Upper lobe of right lung (tissue), 1 donor: ENCODE measurements at places on chromosomes 5 and 9. TPM values are rescaled to one million over a fixed set of nuclear protein-coding genes. Genes with fewer than 3 reads are reported as not detected.

DNA sequence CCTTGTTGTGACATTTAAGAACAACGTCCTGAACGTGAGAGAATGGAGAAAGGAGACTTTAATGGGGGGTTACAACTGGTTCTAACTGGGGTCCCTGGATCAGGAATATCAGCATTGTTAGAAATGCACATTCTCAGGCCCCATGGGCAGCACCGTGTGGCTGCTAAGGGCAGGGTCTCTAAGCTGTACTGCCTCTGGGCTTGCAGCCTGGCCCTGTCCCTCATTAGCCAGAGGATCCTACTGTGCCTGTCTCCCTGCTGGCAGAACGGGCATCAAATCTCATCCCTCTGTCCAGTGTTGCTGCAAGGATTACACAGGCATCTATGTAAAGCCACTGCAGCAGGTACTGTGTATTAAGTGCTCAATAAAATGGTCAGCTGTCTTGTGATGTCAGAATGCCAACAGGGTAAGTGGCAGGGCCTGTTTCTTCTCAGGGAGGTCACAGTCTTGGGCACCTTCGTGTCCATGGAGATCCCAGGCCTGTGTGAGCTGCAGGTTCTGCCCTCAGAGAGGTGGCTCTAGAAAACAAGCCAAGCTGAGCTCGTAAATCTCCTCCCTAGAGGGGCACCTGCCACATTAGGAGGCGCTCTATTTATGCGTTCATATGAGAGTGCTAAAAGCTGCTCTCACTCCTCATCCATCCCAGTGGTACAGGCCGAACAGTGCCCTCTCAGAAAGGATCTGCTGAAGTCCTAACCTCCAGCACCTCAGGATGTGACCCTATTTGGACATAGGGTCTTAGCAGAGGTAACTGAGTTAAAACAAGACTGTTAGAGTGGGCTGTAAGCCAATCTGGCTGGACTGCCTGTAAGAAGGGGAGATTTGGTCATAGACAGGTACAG lies 210.5 kb downstream of the GADD45G start:
- H3K4me1 ChIP-seq: peaks cover 15% of the 10 kb centered on the region
- no peak overlapping the region for H3K4me3 ChIP-seq
- DNase-seq: no peak
- H3K27me3 ChIP-seq: no peaks in the 10 kb centered on the region

GRCh38 chr5:40391642-40392041 lies 288.1 kb upstream of the PTGER4 start:
- no peaks in the 10 kb centered on the region for H3K27me3 ChIP-seq
- no peak for DNase-seq
- no peak overlapping the region for H3K27ac ChIP-seq
- H3K36me3 ChIP-seq: no peaks in the 10 kb centered on the region
- H3K4me3 ChIP-seq: no peak overlapping the region

GRCh38 chr9:126965541-126966428 lies 51.2 kb downstream of the RALGPS1 start:
- H3K4me3 ChIP-seq: no peak overlapping the region
- H3K27ac ChIP-seq: peak overlapping the region; percentile 67
- no peaks in the 10 kb centered on the region for H3K27me3 ChIP-seq
- H3K36me3 ChIP-seq: no peaks in the 10 kb centered on the region
- H3K4me1 ChIP-seq: peaks cover 10% of the 10 kb centered on the region

GRCh38 chr9:127216210-127216887 lies 48.2 kb upstream of the GARNL3 start:
- no peaks in the 10 kb centered on the region for H3K27me3 ChIP-seq
- H3K4me1 ChIP-seq: peaks cover 4% of the 10 kb centered on the region
- H3K4me3 ChIP-seq: no peak overlapping the region
- H3K27ac ChIP-seq: no peak overlapping the region

- no peaks in the 10 kb centered on the region for H3K4me1 ChIP-seq
- no peak overlapping the region for H3K4me3 ChIP-seq
- H3K27me3 ChIP-seq: no peaks in the 10 kb centered on the region
- DNase-seq: no peak
- H3K27ac ChIP-seq: no peak overlapping the region
- no peaks in the 10 kb centered on the region for H3K36me3 ChIP-seq
Measured at GRCh38 chr5:125564317-125564975, 818.0 kb upstream of the ZNF608 start.

DNA sequence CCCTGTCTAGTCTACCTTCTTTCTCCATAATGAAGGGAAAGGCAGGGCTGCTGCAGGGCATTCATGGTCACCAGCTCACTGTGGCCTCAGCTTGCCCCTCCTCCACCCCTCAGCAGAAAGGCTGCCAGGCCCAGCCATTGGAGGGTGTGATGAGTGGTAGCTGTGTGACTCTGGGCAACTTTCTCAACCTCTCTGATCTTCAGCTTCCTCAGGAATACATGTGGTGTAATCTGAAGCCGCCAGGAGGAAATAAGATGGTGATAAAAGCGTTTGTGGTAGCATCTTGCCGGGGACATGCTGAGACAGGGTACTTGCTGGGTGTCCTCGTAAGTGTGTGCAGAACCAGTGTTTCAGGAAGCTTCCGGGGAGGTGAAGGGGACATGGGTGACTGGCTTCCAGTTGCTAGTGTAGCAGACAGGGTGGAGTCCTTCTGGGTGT lies 9.8 kb downstream of the CXCL14 start:
- no peak overlapping the region for H3K27ac ChIP-seq
- no peak overlapping the region for H3K4me3 ChIP-seq
- no peaks in the 10 kb centered on the region for H3K4me1 ChIP-seq
- H3K27me3 ChIP-seq: peaks cover 18% of the 10 kb centered on the region
- DNase-seq: no peak

GRCh38 chr5:116613445-116613844 lies 38.8 kb upstream of the SEMA6A start:
- no peak overlapping the region for H3K4me3 ChIP-seq
- H3K27me3 ChIP-seq: no peaks in the 10 kb centered on the region
- H3K36me3 ChIP-seq: no peaks in the 10 kb centered on the region
- no peaks in the 10 kb centered on the region for H3K4me1 ChIP-seq

DNA sequence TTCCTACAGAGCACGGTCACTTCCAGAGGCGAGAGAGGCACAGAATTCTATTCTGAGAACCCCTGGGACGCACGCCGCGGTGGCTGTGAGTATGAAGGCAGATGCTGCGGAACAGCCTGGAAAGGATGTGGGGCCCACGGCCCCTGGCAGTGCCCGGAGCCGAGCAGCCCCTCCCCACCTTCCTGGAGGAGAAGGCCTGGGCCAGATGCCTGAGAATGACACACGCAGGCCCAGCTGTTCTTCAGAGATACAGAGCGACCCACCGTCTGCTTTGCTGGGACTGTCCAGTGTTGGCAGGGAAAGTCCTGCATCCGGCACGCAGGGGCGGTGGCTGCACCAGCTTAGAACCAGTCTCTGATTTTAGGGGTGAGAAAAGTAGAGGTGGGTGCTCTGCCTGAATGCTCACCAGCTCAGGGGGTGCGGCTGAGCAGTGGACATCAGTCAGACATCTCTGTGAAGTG lies 116.7 kb upstream of the LPCAT1 start:
- peaks cover 4% of the 10 kb centered on the region for H3K4me1 ChIP-seq
- no peak overlapping the region for H3K27ac ChIP-seq
- H3K36me3 ChIP-seq: no peaks in the 10 kb centered on the region
- H3K4me3 ChIP-seq: no peak overlapping the region

DNA sequence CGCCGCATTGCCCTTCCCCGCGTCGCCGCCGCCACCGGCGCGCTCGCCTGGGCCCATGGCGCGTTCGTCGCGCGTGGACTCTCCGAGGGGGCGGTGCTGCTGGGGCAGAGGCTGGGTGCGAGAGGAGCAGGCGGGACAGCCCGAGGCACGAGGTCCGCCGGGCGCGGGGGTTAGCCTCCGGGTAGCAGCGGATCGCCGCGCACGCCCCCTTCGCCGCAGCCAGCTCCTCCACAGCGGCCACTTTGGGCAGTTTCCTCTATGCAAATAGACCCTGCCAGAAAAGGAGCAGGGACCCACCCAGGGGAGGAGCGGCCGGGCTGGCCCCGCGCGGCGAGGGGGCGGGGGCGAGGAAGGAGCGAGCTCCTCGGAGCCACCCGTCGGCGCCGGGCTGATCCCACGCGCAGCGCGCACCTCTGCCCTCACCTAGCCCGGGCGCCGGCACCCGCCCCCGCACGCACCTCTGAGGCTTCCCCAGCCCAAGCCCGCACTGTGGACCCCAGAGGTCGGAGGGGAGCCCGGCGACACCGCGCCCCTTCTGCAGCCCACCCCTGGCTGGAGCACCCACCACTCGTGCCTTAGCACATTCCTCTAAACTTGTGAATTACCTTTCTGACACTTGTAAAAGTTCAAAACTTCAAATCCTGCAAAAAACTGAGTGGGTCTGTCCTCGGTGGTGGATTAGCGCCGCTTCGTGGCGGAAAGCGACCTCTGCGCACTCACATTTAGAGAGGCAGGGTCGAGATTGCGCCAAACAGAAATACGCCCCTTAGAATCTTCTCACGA lies at the start of gene COL23A1:
Gene COL23A1 (minus strand): TSS at position 253 of the 783 bp plus-strand sequence.
- peaks cover 11% of the 10 kb centered on the region for H3K27me3 ChIP-seq
- DNase-seq: peak; percentile 73
- H3K4me1 ChIP-seq: peaks cover 11% of the 10 kb centered on the region
- no peaks in the 10 kb centered on the region for H3K36me3 ChIP-seq
- H3K4me3 ChIP-seq: peak within 1 kb of the TSS; percentile 49

DNA sequence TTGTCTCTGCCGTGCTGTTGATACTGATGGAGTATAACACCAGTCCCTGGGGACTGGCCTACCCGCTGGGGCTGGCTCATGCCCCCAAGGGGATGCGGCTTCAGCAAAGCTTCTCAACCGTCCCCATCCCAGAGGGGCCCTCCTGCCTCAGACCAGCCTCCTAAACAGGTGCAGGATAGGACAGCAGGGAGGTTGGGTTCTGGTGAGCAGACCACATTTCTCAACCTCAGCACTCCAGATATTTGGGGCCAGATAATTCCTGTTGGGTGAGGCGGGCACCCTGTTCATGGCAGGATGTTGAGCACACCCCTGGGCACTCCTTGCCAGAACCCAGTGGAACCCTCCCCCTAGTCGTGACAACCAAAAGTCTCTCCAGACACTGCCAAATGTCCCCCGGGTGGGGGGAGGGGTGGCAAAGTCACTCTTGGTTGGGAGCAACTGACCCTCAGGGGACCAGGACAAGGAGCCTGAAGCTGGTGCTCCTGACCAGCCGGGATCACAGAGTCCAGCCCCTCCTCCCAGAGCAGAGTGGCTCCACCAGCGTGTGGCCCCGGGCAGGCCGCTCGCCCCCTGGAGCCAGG lies 107.8 kb downstream of the ZNF354C start:
- H3K27ac ChIP-seq: no peak overlapping the region
- H3K4me1 ChIP-seq: peaks cover 9% of the 10 kb centered on the region
- H3K4me3 ChIP-seq: no peak overlapping the region
- no peaks in the 10 kb centered on the region for H3K36me3 ChIP-seq

DNA sequence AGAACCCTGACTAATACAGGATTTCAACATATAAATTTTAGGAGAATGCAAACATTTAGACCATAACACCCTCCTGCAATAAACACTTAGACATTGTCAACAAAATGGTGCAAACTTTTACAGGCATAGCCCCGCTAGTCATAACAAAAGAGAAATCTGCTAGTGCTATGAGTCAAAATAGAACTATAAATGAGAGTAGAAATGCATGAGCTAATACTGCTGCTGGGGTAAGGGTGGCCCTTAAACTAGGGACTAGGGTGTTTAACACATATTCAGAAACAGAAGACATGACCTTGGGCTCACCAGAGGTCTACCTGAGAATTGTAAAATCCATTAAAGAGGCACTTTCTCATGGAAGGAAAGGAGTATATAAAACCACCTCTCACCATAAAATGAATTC lies 131.6 kb downstream of the TLR4 start:
- DNase-seq: no peak
- H3K4me1 ChIP-seq: no peaks in the 10 kb centered on the region
- no peaks in the 10 kb centered on the region for H3K36me3 ChIP-seq
- no peak overlapping the region for H3K4me3 ChIP-seq
- H3K27me3 ChIP-seq: no peaks in the 10 kb centered on the region
- no peak overlapping the region for H3K27ac ChIP-seq

GRCh38 chr5:142100307-142100706 lies 8.3 kb upstream of the NDFIP1 start:
- no peaks in the 10 kb centered on the region for H3K36me3 ChIP-seq
- no peak overlapping the region for H3K4me3 ChIP-seq
- H3K27me3 ChIP-seq: no peaks in the 10 kb centered on the region

DNA sequence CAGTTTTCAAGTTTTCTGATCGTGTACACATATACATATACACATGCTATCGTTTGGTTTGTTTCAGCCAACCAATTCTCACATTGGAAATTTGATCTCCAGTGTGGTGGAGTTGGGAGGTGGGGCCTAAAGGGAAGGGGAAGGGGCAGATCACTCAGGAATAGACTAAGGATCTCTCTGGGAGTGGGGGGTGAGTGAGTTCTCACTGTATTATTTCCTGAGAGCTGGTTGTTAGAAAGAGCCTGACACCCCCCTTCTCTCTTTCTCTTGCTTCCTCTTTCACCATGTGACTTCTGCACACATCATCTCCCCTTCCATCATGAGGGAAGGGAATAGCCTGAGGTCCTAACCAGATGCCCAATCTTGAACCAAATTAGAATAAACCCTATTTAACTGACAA lies 551.7 kb downstream of the MAT2B start:
- H3K4me1 ChIP-seq: no peaks in the 10 kb centered on the region
- H3K27me3 ChIP-seq: no peaks in the 10 kb centered on the region
- no peaks in the 10 kb centered on the region for H3K36me3 ChIP-seq
- DNase-seq: no peak
- no peak overlapping the region for H3K4me3 ChIP-seq

GRCh38 chr9:31135567-31135966 lies 1248.9 kb upstream of the ACO1 start:
- no peak overlapping the region for H3K4me3 ChIP-seq
- no peak overlapping the region for H3K27ac ChIP-seq
- no peaks in the 10 kb centered on the region for H3K4me1 ChIP-seq
- DNase-seq: no peak

DNA sequence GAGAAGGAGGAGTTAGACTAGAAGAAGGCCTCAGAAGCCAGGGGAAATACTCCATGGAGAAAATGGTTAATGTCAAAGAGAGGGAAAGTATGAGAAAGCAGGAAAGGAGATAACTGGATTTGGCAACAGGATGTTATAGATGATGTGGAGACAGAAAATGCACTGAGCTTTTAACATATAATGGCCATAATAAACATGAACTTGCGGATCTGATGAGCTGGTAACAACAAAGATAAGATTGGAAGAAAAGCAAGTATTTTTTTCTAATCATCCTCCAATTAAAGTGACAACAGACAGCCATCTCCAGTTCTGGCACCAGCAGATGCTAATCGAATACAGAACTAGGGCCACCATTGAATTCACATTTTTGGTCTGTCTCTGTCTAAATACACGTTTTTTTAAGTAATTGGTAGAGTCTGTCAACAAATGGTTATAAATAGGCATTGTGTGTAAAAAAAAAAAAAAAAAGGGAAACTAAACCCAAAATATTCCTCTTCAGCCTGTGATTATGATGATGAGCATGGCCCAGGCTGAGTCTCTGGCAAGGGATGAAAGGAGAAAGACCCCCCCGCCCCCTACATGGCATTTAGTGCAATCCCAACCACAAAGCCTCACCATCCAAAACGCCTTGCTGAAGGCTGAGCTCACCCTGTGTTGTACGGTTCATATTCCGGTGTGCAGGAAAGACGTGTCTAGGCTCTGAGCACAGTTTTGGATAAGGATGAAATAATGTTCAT lies 149.5 kb upstream of the LHFPL2 start:
- no peaks in the 10 kb centered on the region for H3K27me3 ChIP-seq
- H3K36me3 ChIP-seq: no peaks in the 10 kb centered on the region
- H3K27ac ChIP-seq: no peak overlapping the region
- DNase-seq: no peak
- no peak overlapping the region for H3K4me3 ChIP-seq

Gene PCDHGA2
- 2.5 TPM for total RNA-seq

Gene SPTLC1
- 66.5 TPM for total RNA-seq

Gene C5orf46
- not detected for total RNA-seq

Gene TRIM7
- total RNA-seq: 4.9 TPM

Gene LRRTM2
- total RNA-seq: 0.52 TPM

Gene AMBP
- 0.67 TPM for total RNA-seq
